ENCODE measurements at places on chromosomes 2 and 18.
A peak's percentile ranks its signal among the peaks of the same experiment; 100 is the strongest.

- DNase-seq = peak; percentile 20
Observed at GRCh38 chr2:72973566-72974435, 56.5 kb downstream of the EMX1 start.

DNA sequence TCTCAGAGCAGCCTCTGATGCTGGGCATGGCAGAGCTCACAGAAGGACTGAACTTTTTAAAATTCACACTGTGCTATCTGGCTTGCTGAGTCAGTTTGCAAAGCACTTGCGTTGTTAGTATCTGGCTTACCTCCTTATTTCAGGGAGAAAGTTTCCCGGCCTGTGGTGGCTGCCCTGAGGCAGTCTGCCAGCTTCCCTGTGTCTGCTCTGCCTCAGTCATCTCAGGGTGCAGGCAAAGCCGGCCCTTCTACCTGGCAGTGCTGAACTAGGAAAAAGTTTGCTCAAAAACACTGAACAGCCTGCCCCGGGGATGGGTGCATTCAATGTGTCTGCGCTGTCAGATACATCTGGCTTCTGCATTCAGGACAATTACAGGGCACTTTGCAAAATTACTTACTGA is 90.2 kb upstream of the UXS1 start:
- no peak for DNase-seq

DNA sequence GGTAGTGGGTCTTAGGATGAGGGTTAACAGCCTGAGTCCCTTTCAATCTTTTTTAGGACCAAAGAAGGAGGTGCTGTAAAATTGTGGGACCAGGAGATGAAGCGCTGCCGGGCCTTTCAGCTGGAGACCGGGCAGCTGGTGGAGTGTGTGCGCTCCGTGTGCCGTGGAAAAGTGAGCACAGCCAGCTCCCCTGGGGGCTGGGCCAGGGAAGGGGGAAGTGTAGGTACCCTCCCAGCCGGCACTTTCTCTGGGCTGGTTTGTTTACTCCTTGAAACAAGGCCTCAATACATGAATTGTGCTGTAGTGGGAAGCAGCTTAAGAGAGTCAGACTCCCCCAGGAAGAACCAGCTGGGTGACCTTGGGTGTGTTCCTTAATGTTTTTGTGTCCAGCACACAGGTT is 90.1 kb downstream of the RTN4 start:
- no peak for DNase-seq

DNA sequence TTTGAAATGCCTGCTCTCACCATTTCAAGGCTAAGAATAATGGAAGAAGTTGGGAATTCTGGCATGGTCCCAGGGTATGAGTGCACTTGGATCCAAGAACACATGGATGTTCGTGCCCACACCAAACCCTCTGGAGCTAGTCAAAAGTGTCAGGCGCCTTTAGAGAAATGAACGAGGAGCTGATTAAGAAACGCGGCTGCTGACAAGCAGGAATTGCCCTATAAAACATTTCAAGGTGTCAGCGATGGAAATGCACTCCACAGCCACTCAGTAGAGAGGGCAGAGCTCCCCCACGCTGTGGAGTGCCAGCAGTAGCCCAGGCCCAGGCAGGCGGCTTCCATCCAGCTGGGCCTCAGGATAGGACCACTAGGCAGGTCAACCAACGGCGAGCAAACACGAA is 213.7 kb downstream of the TTC32 start:
- DNase-seq = no peak

DNA sequence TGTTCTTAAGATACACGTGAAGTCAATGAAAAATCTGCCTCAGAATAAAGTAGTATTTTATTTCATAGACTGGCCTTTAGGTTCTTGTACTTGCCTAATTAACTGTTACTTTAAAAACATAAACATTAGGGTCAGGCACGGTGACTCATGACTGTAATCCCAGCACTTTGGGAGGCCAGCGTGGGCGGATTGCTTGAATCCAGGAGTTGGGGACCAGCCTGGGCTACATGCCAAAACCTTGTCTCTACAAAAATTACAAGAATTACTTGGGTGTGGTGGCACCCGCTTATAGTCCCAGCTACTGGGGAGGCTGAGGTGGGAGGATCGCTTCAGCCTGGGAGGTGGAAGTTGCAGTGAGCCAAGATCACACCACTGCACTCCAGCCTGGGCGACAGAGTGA is 16.0 kb upstream of the SNORC start:
- peak; percentile 29 for DNase-seq

- no peak for DNase-seq
Observed at GRCh38 chr2:217467331-217467730, 535.5 kb downstream of the TNS1 start.

- no peak for DNase-seq
Observed at GRCh38 chr2:66430505-66431273, 4.2 kb upstream of the MEIS1 start.

DNA sequence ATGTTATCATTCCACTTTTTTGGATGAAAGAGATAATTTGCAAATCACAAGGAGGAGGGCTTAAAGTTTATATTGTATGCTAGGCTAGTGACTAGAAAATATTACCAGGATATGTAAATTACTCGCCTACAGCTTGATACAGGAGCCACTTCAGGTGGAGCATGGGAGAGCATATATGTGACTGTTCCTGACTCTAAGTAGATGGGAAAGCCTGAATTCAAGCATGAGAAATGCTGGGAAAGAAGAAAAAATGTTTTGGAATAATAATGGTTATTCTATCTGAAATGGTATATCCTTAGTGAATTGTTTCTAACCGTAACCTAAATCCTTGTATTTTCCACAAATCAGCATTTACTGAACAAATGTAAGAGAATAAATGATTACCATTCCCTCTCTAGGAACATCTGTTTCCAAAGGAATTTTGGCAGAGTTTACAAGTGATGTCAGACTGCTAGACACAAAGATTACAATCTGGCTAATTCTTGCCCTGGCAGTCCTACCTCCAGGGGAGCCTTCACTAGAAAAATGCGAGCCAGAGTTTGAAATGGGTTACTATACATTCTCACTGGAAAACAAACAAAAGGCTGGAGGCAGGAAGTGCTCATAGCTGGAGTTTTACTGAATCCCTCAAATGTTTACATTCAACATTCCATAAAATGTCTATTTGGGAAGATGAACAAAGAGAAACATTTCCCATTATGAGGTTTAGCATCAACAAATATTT is 129.4 kb upstream of the MAPRE2 start:
- DNase-seq = peak; percentile 84
